ENCODE measurements at places on chromosomes 7 and 10.
A peak's percentile ranks its signal among the peaks of the same experiment; 100 is the strongest.

- peak; percentile 50 for DNase-seq
Measured at GRCh38 chr10:71086439-71087080, 125.8 kb upstream of the UNC5B start.

DNA sequence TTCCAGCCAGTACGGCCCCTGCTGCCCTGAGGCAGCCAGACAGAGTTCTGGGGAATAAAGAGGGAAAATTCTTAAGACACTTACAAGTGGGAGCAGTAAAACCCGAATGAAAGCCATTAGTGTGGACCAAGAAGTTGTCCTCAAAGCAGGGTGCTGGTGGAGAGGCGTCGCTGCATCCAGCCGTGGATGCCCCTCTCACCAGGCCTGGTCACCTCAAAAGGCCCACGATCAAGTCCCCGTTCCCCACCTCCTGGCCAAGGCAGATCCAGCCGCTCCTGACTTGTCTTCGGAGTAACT lies 656 bp downstream of the VSTM4 start:
- DNase-seq: no peak

DNA sequence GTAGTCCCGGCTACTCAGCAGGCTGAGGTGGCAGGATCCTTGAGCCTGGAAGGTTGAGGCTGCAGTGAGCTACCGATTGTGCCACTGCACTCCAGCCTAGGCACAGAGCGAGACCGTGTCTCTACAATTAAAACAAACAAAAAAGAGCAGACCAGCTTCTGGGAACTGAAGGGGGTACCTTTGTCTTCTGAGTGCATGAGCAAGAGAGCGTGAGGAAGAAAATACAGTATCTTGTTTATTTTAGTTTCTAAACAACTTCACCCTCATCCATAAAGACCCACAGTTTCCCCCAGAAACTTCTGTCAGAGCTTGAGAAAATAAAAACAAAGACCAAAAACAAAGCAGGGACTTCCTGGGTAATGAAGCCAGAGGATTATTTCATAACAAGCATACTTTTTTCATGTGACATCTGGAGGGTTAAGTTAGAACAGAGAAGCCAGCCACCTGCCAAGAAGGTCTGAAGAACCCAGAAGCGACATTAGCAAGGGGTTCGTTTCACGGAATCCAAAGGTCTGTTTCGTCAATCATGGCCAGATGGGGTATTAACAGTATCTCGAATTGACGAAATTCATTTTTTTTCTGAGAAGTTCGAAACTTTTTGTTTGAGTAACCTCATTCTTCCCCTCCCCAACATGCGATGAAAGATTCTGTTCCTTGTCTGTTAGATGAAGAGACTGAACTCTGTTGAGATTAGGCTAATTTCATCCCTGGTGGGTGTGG lies 10.2 kb upstream of the IL2RA start:
- DNase-seq: no peak

DNA sequence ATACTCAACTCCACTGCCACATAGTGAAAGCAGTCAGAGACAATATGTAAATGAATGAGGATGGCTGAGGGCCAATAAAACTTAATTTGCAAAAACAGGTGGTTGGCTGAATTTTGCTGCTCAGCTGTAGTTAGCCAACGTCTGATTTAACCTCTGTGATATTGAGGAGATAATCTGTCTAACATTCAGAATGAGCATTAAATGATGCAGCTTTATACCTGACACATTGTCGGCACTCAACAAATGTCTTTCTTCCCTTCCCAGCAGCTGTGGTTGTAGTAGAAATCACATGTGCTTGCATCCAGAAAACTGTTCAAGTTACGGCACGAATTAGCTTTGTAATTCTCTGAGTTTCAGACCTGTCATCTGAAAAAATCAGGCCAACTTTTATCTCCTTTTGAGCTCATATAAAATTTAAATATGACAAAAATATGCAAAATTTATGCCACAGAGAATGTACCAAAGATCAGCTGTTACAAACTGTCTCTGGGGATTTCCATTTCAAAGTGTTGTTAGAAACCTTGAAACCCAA lies 1239.7 kb downstream of the GATA3 start:
- no peak for DNase-seq

DNA sequence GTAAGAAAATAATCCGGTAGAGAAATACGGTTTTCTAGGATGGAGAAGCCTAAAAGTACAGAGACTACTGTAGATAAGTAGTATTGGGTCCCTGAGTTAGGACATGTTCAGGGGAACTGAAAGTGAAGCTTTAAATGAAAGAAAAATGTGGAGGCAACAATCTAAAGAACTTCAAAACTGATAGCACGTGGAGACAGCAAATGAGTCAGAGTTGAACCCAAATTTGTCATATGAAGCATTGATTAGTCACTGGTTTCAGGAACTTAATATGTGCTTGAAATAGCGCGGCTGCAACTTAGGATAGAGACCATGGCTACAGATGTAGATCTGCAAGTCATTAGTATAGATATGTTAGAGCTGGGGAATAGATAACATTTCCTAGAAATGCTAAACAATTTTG lies 1138.6 kb upstream of the SORCS1 start:
- DNase-seq: no peak

- DNase-seq: no peak
Measured at GRCh38 chr7:155808549-155809331, 3.5 kb downstream of the SHH start.

GRCh38 chr7:98321301-98321700 lies 39.8 kb downstream of the BRI3 start:
- DNase-seq: no peak

DNA sequence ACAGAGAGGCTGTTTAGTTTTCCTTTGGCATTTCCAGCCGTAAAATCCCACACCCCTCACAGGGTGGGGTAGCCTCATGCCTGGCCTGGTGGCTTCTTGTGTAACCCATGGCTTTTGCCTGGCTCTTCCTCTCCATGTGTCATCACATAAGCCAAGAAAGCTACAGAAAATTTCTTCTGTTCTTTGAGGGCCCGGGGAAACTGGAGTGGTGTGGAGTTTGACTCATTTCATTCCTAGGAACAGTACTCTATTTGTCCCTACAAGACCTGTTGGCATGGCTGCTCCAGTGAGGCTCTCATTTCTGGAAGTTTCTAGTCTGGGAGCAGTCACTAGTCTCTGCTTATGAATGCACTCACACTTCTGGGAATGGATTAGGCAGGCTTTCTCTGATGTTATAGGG lies 523.9 kb downstream of the SUGCT start:
- DNase-seq: no peak

GRCh38 chr7:14606101-14606500 lies 296.4 kb downstream of the DGKB start:
- DNase-seq: no peak

- DNase-seq: no peak
Measured at GRCh38 chr10:24174014-24174413, 34.9 kb upstream of the KIAA1217 start.

DNA sequence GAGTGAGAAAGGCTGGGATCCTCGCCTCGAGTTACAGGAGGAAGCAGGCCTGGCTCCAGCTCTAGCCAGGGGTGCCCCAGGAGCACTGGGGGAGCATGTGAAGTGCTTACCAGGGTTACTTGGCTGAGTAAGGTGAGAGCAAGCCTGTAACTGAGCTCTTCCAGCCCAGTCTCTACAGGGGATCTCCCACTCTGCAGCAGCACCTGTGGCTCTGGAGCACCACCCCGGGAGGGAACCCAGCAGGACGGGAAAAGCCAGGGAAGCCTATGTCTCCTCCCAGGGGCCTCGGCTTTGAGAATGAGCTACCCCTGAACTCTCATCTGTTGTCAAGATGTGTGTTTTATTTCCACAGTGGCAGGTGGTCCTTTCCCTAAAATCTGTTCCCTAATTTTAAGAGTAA lies 10.6 kb downstream of the LRRC20 start:
- no peak for DNase-seq

DNA sequence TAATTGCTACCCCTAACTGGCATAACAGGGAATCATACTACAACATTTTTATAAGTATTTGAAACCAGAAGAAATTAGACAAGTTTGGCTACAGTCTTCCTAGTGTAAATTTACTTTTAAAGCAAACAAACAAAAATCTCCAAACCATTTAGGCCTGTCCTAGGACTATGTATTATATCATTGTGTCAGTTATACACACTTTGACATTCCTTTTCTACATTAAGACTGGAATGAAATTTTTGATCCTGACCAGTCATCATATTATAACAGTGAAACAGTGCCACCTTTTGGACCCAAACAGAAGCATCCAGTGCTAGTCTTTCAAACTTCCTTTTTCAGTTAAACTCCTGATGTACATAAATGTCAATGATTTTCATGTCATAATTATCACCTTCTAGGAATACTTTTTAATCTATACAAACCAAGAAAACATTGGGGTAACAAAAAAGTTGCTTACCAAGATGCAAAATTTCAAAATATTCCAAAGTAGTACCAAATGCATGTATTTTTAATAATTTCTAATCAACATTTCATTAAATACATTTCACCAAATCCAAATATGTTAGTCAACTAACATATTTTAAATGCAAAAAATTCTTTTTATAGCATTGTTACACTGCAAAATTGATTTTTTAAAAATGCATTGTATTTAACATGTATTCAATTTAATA lies 75.7 kb downstream of the IMMP2L start:
- DNase-seq: no peak

GRCh38 chr10:104308439-104308903 lies 29.8 kb downstream of the ITPRIP start:
- no peak for DNase-seq

DNA sequence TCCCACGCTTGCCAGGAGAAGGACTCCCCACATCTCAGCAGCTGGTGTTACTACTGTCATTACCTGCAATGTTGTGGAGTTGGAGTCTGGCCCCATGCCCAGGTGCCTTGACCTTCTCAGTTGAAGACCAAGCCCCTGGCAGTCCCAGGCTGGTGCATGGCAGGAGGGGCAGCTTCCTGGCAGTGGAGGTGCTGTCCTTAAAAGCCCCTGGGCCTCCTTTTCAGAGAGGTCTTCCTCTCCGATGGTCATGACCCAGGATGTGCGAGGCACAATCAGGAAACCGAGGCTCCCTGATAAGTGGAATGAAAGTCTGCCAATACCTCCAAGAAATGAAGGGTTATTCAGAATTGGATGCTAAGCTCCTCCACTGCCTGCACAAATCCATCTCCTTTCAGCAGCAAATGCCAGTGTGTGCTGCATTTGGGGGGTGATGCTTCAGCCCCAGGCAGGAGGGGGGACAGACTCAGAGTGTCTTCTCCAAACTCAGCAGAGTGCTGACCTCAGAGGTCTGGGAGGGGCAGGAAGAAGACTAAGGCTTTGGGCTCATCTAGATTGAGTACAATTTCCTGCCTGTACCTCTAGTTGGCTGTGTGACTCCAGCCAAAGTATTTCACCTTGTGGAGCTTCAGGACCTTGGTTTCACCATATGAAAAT lies 97.0 kb upstream of the DDC start:
- DNase-seq: no peak

- DNase-seq: no peak
Measured at GRCh38 chr7:157018328-157018996, 8.0 kb upstream of the MNX1 start.

DNA sequence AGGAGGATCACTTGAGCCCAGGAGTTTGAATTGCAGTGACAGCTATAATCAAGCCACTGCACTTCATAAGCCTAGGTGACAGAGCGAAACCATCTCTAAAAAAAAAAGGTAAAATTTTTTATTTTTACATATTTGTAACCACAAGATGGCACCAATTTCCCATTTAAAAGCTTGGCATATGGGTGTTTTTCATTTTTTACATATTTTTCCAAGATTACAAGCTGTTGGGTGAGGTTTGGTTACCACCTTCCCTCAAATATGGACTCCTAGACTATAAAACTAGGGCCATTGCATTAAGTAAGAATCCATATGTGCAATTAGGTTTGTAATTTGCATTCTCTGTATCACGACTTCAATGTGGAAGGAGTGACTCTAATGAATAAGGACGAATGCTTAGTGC lies 129.3 kb upstream of the ACBD5 start:
- no peak for DNase-seq

DNA sequence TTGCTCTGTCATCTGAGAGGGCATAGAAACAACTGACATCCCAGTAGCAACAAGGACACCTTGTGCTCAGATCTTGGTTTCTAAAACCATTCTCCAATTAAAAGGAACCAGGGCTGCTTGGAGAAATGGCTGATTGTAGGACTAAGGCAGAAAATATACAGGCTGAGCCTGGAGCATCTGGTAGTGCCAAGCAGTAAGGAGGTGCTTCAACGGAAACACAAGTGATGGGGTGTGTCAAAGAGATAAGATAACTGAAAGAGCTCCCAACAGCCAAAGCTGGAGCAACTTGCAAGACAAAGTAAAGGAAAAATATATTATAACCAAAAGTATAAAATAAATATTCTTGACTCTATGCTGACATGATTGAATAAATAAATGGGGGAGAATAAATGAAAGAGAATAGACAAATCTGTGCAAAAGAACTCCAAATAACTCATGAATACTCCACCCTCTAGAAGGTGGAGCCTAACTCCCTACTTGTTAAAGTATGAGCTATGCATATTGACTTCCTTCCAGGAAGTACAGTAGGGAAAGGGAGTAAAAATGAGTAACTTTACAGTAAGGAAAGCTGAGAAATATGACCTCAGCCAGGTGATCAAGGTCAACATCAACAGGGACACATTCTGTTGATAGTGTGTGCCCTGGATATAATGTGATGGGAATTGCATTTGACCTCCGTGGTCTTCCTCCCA lies 162.4 kb downstream of the NOC3L start:
- DNase-seq: no peak

GRCh38 chr10:11245510-11245909 lies 227.8 kb downstream of the CELF2 start:
- peak; percentile 73 for DNase-seq

GRCh38 chr10:1524540-1524939 lies 212.8 kb downstream of the ADARB2 start:
- DNase-seq: no peak

- no peak for DNase-seq
Measured at GRCh38 chr10:50874723-50875122, 10.7 kb downstream of the A1CF start.

GRCh38 chr7:157622000-157622399 lies 285.2 kb downstream of the DNAJB6 start:
- DNase-seq: no peak

DNA sequence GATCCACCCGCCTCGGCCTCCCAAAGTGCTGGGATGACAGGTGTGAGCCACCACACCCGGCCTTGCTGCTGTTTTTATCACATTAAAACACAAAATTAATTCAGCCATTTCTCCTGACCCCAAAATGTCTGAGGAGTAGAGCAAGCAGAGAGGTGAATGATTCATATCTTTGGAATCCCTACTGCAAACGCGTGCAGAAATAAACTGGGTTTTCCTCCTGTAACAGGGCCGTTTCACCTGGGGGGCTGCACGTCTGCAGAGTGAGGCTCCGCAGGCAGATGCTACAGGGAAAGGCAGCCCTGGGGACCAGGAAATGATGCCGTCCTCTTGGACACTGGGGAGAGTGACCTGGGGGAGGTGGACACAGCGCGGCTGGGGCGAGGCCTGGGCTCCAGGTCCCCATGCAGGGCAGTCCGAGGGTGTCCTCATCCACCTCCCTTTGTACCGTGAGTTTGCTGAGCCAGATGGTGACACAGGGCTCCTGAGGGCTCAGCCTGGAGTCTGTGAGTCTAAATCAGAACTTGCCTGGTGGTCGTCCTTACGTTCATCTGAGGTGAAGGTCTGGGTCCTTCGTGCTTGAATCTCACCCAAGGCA lies 41.9 kb downstream of the PDGFA start:
- no peak for DNase-seq

GRCh38 chr10:13213163-13213562 lies 21.0 kb downstream of the UCMA start:
- no peak for DNase-seq

- DNase-seq: no peak
Measured at GRCh38 chr10:21534604-21535493, 817 bp downstream of the MLLT10 start.

GRCh38 chr10:1217237-1217587 lies 161.0 kb downstream of the WDR37 start:
- DNase-seq: no peak
